ENCODE measurements at places on chromosomes 13 and 19.

- no peak for DNase-seq
Measured at GRCh38 chr19:38283271-38283670, 18.9 kb downstream of the SPINT2 start.

GRCh38 chr13:42109957-42110356 lies 61.5 kb downstream of the DGKH start:
- DNase-seq = no peak

DNA sequence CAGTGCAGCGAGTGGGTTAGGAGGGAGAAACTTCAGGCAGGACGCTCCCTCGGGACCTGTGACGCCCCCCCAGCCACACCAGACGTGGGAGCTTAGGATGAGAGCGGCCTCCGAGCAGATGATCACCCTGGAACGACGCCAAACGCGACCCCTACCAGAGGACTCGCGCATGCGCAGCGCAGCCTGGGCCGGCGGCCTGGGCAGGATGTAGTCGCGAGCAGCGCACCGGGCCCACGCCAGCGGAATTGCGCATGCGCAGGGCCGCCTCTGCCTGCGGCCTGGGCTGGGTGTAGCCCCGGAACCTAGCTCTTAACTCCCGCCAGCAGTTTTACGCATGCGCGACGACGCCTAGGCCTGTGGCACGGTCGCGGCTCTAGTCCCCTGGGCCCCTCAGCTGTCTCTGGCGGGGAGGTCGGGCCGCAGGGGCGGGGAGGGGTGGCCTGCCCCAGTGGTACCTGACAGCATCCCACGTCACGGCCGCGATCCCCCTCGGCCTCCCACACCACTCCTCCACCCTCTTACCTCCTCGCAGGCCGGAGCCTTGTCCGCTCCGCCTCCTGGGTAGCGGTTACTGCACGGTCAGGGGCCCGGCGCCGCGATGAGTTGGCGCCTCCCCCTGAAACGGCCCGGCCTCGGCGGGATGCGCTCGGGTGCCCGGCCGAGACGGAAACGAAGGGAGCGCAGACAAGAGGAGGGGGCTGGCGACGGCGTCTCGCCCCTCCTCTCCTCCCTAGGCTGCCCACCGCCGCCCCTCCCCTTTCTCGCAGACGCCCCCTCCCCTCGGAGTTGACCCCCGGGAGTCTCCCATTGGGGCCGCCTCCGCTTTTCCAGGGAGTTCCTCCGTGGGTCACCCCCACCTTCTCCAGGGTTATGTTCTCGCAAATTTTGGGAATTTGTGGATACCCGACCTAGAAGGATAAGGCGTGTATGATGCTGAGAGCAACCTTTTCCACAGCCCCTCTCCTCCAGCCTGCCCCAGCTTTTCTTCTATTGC lies at the start of gene RCBTB2:
TSS of gene RCBTB2 (minus strand) at position 575 of the 994 bp plus-strand sequence. CDS start 11,141 bp downstream, outside the sequence.
- peak; percentile 98 for DNase-seq

DNA sequence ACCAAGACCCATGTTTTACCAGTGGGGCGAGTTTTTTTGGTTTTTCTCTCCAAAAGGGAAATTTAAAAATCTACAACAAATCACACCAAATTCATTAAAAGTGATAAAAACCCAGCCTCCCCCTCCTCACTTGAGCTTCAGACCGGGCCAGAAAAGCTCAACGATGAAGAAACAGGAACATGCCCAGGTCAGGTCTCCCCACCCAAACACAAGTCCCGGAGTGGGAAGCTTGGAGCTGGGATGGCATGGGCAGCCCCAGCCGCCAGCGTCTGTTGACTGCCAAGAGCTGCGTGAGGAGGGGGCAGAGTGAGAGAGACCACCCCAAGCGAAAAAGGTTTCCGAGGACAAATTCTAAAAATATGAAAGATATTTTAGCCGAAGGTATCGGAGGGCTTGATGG lies 3.7 kb downstream of the RNU6-9 start:
- no peak for DNase-seq

DNA sequence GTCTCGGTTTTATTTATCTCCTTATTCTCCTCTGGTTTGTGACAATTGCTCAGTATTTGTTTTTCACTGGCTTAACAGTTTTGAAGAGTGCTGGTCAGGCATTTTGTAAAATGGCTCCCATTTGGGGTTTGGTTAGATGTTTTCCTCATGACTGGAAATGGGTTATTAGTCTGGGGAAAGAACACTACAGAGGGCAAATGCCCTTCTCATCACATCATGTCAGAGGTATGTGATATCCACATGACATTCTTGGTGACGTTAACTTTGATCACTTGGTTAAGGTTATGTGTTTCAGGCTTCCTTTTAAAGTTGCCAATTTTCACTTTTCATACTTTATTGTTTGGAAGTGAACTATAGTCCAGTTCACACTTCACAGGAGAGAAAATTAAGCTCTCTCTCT lies 74.8 kb upstream of the KLHL1 start:
- DNase-seq = no peak

- no peak for DNase-seq
Measured at GRCh38 chr13:110471833-110472162, 89.7 kb downstream of the RAB20 start.

- DNase-seq = no peak
Measured at GRCh38 chr19:6459262-6460098, at the start of gene SLC25A23. SLC25A23 (minus strand) TSS chr19:6459792; CDS start chr19:6459628, 164 bp downstream.

GRCh38 chr13:73449252-73449651 lies 390.4 kb downstream of the KLF5 start:
- DNase-seq = no peak

DNA sequence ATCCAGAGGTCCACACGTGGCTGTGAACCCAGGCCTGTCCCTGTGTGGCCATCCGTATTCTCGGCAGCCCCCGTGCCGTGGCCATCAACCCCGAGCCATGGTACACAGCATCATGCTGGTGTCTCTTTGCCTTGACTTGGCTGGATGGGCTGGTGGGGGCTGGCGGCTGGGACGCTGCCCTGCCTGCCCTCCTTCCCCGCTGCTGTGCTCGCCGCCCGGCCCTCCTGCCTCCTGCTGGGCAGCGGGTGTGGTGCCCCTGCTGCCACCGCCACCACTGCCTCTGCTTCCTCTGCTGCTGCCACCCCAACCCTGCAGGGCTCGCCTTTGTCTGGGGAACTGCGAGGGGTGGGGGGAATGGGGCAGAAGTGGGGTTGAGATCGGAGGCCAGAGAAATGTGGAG lies 19.7 kb upstream of the EHD2 start:
- no peak for DNase-seq

- no peak for DNase-seq
Measured at GRCh38 chr19:29660835-29661234, 4.4 kb upstream of the PLEKHF1 start.

DNA sequence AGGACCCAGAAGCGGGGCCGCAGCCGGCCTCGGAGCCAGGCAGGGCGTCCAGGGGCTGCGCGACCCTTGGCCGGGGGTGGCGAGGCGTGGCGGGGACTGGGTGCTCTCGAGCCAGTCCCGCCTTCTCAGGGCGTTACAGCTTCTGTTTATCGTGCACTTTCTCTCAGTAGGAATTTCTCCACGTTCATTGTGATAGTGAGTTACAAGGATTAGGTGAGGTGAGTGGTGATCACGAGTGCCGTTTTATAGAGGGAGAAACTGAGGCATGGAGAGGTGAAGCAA lies 600 bp downstream of the AP1M1 start:
- peak; percentile 53 for DNase-seq

All from coronary artery (tissue), 2 donors.